ENCODE measurements at places on chromosomes 11 and 22. TPM values are rescaled to one million over a fixed set of nuclear protein-coding genes. Genes with fewer than 3 reads are reported as not detected.

Gene MFRP
- polyA plus RNA-seq: not detected

Gene DCDC1
- polyA plus RNA-seq: 0.02 TPM

Gene RCOR2
- 0.08 TPM for polyA plus RNA-seq

Gene C11orf21
- not detected for polyA plus RNA-seq

Gene GANAB
- 172 TPM for polyA plus RNA-seq

Gene CAPN5
- 1.5 TPM for polyA plus RNA-seq

Gene IGLL1
- not detected for polyA plus RNA-seq

Gene HTR3B
- not detected for polyA plus RNA-seq

Gene SLC22A8
- not detected for polyA plus RNA-seq

Gene IL17REL
- not detected for polyA plus RNA-seq

Gene KRTAP5-10
- not detected for polyA plus RNA-seq

Gene BIK
- 2.6 TPM for polyA plus RNA-seq

Gene DAGLA
- polyA plus RNA-seq: 0.08 TPM

Gene SLC25A45
- polyA plus RNA-seq: 0.28 TPM

Gene GGTLC3
- polyA plus RNA-seq: not detected

Gene CCDC83
- polyA plus RNA-seq: not detected

Gene CASP12
- polyA plus RNA-seq: not detected

Gene GGTLC2
- not detected for polyA plus RNA-seq

Gene GAS2
- 0.92 TPM for polyA plus RNA-seq

Gene HBB
- not detected for polyA plus RNA-seq

Gene CALCA
- polyA plus RNA-seq: not detected

Gene CDC45
- 49.3 TPM for polyA plus RNA-seq

Gene F2
- polyA plus RNA-seq: 0.03 TPM

Gene LAYN
- 6.0 TPM for polyA plus RNA-seq

Gene MS4A1
- not detected for polyA plus RNA-seq

Gene NUMA1
- 74.4 TPM for polyA plus RNA-seq

Gene AIFM3
- polyA plus RNA-seq: 0.24 TPM

Gene PRG3
- not detected for polyA plus RNA-seq

Measured in mammary epithelial cell (primary cell).